ENCODE measurements at places on chromosomes 2 and 18. TPM values are rescaled to one million over a fixed set of nuclear protein-coding genes. Genes with fewer than 3 reads are reported as not detected.

The RPRM gene
- 0.42 TPM for polyA plus RNA-seq

The SERPINB11 gene
- not detected for polyA plus RNA-seq

The VWC2L gene
- polyA plus RNA-seq, result not detected

The ERICH2 gene
- polyA plus RNA-seq, result 3.6 TPM

The SCN7A gene
- polyA plus RNA-seq, result 0.96 TPM
